ENCODE measurements at places on chromosomes 1 and 21.

DNA sequence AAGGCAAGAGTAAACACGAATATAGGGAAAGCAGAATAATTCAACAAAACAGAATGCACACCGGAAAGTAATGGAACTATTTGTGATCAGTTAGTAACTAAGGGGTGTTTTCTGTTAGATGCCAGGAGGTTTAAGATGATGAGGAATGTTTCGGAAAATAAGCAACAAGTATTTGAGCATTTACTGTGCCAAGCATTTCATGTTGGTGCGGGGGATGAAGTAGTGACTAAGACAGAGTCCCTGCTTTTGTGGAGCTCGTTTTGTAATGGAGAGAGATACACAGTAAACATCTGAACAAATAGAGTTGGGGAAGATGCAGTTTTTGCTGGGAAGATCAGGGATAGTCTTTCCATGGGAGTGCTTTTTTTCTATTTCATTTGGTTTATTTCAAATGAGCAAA lies 78.7 kb downstream of the DYRK1A start:
- no peak for DNase-seq

GRCh38 chr1:115210302-115210711 lies 121.0 kb upstream of the TSPAN2 start:
- no peak for DNase-seq

DNA sequence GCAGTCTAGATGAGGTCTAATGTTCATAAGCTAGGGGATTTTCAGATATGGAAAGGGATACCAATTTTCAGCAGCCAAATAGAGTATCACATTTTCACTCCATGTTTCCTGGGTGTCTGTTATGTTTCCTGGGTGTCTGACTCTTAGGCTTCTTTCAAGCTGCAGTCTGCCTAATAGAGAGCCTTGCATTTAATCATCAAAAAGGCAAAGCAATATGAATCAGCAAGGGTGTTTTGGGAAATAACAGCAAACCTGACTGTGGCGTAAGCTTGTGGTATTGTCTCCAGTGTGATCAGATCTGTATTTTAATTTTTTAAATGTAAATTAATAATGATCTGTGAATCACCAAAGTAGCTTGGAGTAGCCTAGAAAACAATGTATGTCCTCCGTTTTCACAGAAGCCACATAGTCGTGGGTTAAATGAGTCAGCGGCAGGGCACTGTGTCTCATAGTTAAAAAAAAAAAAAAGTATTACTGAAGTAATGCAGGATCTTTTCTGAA lies 10.4 kb downstream of the LGALS8 start:
- DNase-seq: no peak

- DNase-seq: no peak
Measured at GRCh38 chr1:156006666-156007376, 13.9 kb downstream of the SSR2 start.

- DNase-seq: peak; percentile 89
Measured at GRCh38 chr1:177020851-177021589, 143.5 kb downstream of the ASTN1 start.

DNA sequence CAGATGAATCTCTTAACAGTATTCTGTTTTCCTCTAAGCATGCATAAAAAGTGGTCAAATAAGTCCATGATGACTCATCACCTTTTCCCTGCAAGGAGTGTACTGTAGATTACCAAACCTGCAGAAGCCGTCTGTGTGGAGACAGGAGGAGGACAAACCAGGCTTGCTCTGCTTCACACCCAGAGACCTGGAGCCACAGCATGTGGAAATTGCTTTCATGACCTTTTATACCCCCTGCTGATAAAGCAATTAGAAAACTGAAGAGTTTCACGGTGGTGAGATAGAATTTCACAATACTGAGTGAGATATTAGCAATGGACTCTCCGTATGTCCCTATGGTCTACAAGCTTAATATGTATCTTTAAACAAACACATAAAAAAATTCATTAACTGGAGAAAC lies 9.4 kb downstream of the CORT start:
- no peak for DNase-seq

DNA sequence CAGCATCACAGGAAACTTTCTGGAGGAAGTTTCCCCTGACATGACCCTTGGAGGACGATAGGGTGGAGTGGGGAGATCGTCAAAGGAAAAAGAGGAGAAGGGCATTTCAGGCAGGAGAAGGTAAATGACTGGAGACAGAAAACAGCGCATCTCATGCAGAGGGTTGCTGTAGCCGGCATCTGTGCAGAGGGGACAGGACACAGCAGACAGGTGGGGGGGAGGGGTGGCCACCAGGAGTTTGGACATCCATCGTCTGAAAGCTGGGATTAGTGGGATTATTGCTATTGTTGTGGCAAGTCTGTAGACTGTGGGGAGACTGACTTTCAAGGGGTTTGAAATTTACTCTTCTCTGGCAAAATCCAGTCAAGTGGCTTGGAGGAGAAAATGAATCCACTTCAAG lies 463.9 kb downstream of the OMA1 start:
- no peak for DNase-seq

DNA sequence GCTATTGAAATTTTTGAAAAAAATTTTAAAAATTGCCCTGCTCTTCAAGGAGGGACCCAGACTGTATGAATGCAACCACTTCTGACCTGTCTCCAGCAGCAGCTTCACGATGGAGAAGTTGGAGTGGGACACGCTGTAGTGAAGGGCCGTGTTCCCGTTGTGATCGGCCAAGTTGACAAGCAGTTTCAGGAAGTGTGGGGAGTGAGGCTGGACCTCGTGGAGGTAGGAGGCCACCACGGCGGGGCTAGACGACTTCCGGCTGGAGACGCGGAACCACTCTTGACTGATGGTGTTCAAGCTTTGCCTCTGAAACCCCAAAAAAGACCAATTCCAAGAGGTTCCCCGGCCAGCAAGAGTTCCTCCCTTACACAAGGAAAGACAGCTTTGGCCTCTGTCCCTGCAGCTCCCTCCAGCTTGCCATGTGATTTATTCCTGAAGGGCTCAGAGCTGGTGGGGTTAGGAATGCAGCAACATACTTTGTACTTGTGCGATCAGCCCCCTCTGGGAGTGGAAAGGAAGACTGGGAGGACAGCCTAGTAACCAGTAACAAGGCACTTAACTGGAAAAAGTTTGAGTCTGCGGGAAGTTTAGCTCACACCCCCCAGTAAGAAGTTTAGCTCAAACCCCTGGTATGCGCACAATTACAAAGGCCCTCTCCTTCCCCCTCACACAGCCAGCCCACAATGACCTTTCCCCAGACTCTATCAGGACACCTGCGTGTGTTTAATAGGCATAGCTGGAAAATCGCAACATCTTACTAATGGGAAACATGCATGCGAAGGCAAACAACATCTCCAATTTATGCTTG lies 56.0 kb downstream of the KANK4 start:
- no peak for DNase-seq

GRCh38 chr1:70616946-70617345 lies 205.9 kb downstream of the CTH start:
- DNase-seq: no peak

- no peak for DNase-seq
Measured at GRCh38 chr1:77639056-77639455, 43.4 kb downstream of the ZZZ3 start.

- DNase-seq: no peak
Measured at GRCh38 chr1:161427733-161428516, 60.2 kb upstream of the CFAP126 start.

GRCh38 chr21:44253832-44254710 lies 7.6 kb downstream of the DNMT3L start:
- no peak for DNase-seq

GRCh38 chr1:210347112-210347511 lies 18.4 kb downstream of the HHAT start:
- DNase-seq: peak; percentile 55

GRCh38 chr1:43063394-43064219 lies 104.9 kb upstream of the SLC2A1 start:
- DNase-seq: no peak

DNA sequence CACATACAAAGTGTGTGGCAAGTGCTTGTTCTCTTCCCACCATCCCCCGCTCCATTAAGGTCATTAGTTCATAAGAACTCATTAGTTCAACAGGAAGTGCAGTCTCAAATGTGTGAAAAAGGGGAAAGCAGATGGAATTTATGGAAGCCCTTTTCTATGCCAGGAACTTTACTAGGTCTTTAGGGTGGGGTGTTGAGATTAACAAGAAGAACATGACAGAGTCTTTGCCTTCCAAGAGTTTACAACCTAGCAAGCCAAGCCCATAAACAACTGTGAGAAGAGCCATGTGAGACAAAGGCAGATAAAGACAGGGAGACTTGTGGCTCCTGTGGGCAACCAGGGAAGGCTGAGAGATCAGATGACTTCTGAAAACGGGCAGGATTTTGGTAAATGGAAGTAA lies 21.4 kb downstream of the PLEKHA6 start:
- no peak for DNase-seq

- DNase-seq: no peak
Measured at GRCh38 chr1:54970901-54971300, 9.5 kb upstream of the TMEM61 start.

GRCh38 chr1:44168520-44169098 lies 27.2 kb upstream of the KLF18 start:
- no peak for DNase-seq

DNA sequence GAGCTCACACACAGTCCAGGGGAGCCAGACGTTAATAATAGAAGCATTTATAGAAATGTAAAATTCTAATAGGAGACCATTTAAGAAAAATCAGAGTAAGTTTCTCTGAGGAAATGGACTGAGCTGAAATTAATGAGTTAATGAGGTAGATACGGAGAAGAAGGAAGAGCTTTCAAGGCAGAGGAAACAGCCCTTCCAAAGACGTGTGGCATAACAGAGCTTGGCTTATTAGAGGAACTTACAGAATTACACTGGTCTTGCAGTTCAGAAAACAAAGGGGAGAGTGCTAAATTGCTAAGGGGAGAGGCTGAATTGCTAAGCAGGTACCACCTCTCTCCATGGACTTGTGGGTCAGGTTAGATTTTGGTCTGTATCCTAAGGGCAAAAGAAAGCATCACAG lies 8.2 kb upstream of the PIGK start:
- no peak for DNase-seq

DNA sequence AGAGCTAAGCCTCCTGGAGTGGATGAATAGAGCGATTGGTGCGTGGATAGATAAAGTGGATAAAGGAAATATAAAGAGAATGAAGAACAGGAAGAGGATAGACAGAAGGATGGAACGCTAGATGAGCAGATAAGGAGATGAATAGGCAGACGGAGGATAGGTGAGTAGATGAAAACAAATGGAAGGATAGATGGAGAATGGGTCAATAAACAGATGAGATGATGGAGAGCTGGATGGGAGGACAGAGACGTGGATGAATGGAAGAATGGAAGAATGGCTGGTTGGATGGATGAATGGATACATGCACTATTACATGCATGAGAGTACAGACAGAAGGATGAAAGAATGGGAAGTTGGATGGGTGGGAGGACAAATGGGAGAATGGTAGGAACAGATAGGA lies 35.2 kb upstream of the EDN2 start:
- DNase-seq: no peak

DNA sequence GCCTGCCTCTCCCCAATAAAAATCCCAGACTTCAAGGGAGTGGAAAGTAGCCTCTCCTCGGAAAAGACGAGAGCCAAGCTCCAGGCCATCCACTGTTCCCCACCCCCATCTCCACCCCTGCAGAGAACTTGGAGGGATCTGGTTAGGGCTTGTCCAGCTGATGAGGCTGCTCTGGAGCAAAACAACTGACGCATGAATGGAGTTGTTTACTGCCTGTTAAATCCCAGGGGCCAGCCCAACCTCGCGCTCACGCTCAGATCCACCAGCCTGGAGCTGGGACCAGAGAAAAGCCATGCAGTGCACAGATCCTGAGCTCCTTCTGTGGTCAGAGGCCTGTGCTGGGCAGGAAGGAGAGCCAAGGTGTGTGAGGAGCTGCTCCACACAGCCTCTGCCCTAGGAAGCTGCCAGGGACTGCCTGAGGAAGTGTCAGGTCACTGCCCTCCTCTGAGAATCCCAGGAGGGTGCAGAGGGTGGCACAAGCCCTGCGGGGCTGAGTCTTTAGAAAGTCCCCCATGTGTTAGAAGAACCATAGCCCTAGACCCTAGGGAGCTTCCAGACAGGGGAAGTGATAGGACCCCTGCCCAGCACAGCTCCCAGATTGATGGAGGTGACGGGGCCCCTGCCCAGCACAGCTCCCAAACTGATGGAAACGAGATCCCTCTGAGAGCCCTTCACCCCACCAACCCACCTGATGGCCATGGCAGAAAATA lies 109.0 kb upstream of the IPO9 start:
- no peak for DNase-seq

GRCh38 chr1:174114106-174114505 lies 45.2 kb upstream of the RABGAP1L start:
- no peak for DNase-seq

- no peak for DNase-seq
Measured at GRCh38 chr1:213719462-213719861, 268.3 kb upstream of the PROX1 start.

DNA sequence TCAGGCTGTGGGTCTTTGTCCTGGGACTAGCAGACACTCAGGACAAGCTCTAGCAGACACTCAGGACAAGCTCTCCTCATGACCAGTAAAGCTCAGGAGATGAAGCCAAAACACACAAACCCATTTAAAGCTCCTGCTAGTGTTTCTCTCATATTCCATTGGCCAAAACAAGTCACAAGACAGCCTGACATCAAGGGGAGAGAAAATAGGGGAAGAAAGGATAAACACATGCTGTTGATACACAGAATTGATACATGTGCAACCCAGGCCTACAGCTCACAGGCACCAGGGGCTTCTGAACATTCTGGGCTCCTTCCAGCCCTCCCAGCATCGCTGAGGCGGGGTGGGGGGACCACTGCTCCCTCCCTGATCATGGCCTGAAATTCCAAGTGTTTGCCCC lies 35.3 kb downstream of the ATF3 start:
- no peak for DNase-seq

GRCh38 chr1:17207540-17207939 lies 2.6 kb downstream of the PADI1 start:
- DNase-seq: no peak

GRCh38 chr21:40595806-40596205 lies 251.2 kb downstream of the DSCAM start:
- DNase-seq: no peak

DNA sequence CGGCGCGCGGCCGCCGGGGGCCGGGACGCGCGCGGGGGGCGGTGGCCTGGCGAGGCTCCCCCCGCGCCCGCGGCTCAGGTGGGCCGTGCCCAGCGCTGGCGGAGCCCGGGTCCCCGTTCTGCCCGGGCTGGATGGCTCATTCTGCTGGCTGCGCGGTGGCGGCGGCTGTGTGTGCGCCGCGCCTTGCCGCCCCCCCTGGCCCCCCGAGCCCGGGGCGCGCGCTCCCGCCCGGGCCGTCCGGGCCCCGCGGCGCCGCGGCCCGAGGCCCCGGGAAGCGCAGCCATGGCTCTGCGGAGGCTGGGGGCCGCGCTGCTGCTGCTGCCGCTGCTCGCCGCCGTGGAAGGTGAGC lies at the start of gene EPHB2:
EPHB2 (plus strand) TSS at position 139 of the 349 bp plus-strand sequence; CDS start at position 283, 144 bp downstream.
- no peak for DNase-seq

- DNase-seq: no peak
Measured at GRCh38 chr1:204380293-204380831, 20.6 kb upstream of the PLEKHA6 start.

All from esophagus muscularis mucosa (tissue), 4 donors.